Activated CD8-positive, alpha-beta memory T cell treated with anti-CD3 and anti-CD28 coated beads for 1 hour (primary cell): ENCODE measurements at places on chromosomes 6 and 20.

- DNase-seq, result no peak
These were observed 86.2 kb upstream of the PTPRK start for GRCh38 chr6:128606611-128607010.

DNA sequence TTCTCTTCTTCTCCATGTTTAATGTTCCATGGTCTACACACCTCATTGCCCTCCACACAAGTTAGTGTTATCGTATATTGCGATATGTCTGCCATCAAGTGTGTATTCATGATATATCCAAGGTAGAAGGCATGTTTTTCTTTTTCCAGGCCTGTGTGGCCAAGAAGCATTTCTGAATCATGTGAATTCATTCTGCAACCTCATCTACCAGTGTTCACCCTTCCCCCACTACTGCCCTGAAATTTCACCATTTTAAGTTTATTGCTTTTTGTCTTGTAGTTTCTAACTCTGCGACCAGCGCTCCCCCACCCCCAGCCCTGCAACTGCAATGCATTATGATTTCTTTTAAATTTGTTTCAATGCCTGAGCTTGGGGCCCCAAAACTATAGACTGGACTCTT lies 618.0 kb upstream of the FLRT3 start:
- DNase-seq, result no peak

- DNase-seq, result no peak
These were observed 16.4 kb upstream of the STX16 start for GRCh38 chr20:58634521-58635278.

DNA sequence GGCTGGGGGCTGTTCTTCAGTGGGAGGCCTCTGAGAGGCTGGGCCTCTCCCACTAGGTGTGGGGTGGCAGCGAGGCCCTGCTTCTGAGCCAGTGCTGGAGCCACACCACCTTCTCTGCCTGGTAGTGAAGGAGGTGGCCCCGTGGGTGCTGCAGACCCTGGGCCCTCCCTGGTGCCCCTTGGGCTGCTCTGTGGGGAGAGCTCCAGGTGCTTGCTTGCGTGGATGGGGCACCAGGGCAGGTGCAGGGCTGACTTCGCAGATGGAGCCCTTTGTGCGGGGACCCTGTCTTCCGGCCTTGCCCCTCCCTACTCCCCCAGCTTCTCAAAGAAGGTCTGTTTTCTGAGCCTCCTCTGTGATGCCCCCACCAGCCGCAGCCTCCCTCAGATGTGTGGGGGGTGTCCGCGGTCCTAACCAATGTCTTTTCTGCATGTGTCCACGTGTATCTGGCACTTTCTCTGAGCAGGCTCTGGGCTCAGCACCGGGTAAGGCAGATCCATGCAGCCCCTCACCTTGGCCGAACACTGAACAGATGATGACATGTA lies 17.2 kb upstream of the MYT1 start:
- no peak for DNase-seq

- no peak for DNase-seq
These were observed 2.0 kb upstream of the GTPBP2 start for GRCh38 chr6:43630980-43631619.

DNA sequence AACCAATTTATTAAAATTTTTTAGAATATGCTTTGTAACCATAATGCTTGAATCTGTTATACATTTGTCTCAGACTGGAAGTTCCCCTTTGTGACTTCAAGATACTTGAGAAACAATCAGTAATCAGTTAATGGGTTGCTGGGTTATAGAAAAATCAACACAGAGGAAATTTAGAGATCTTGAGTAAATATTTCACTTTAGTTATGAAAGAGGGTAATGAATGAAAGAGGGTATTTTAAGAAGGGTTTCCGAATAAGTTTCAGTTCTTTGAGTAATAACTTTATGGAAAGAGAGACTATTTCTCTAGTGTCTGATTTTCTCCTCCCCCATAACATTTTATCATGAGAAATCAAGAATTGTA lies 21.4 kb downstream of the ZFAND3 start:
- DNase-seq, result no peak

DNA sequence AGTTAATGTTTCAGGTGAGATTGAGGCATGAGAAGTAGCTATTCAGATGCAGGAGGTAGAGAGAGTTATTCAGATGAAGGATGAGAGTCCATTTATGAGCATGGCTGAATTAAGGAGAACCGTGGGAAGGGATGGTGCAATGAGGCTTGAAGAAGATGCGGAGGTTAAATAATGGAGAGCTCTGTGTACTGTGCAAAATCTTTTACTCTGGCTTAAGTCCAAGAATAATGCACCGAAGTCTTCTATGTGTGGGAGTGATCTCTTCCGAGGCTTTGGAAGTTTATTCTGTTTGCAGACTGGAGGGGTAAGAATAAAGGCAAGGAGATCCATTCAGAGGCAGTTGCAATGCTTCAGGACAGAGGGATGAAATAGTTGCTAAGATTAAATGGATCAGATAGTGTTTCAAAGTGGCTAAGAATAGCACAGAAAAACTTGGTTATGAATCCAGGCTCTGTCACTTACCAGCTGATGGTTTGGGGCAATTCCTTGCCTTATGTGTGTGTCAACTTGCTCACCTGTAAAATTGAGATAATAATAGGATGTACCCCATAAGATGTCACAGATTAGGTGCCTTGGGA lies 467.1 kb downstream of the HDGFL1 start:
- DNase-seq, result no peak

- DNase-seq, result no peak
These were observed 4.0 kb downstream of the VARS1 start for GRCh38 chr6:31791324-31792089.
